Stimulated activated CD4-positive, alpha-beta T cell treated with anti-CD3 and anti-CD28 coated beads, Interleukin-1b, Interleukin-23, amount 100 ng/mL, for 1 hour (primary cell): ENCODE measurements at places on chromosomes 13 and 19.
A peak's percentile ranks its signal among the peaks of the same experiment; 100 is the strongest.

- peak; percentile 97 for DNase-seq
Observed at GRCh38 chr13:24160458-24161009, at the start of gene SPATA13. Gene SPATA13, plus strand, starts transcription at chr13:24160720. Its CDS starts 62,210 bp downstream, at chr13:24222930.

DNA sequence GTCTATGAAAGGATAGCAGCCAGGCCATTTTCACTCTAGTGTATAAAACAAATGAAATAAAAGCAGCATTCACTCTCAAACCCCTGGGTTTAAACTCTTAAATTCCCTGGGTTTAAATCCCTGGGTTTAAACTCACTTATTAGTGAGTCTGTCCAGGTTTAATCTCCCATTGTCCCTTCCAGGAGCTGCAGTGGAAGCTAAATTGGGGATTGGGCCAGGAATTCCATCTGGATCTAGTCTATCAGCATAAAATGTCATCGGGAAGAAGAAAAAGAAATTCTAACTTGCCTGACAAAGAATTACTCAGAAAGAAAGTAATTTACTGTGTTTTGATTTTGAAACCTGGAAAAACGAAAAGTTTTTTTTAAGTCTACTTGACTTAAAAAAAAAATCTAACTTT lies 54.8 kb downstream of the FRY start:
- no peak for DNase-seq

DNA sequence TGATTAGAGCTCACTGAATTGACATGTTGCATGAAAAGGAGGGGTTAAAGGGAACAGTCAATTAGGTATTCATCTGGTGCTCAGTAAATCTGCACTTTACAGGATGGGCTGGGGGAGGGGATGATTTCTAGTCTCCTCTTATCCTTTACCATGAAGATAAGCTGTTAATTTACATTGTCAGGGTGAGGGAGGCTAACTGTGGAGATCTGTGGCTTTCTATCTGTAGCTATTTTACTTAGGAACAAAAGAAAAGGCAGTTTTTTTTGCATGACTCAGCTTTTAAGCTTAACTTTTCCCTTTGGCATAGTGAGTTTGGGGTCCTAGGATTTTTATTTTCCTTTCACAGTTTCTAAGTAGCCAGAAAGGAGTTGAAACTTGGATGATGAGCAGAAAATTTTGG lies 253.3 kb downstream of the LMO7 start:
- no peak for DNase-seq

DNA sequence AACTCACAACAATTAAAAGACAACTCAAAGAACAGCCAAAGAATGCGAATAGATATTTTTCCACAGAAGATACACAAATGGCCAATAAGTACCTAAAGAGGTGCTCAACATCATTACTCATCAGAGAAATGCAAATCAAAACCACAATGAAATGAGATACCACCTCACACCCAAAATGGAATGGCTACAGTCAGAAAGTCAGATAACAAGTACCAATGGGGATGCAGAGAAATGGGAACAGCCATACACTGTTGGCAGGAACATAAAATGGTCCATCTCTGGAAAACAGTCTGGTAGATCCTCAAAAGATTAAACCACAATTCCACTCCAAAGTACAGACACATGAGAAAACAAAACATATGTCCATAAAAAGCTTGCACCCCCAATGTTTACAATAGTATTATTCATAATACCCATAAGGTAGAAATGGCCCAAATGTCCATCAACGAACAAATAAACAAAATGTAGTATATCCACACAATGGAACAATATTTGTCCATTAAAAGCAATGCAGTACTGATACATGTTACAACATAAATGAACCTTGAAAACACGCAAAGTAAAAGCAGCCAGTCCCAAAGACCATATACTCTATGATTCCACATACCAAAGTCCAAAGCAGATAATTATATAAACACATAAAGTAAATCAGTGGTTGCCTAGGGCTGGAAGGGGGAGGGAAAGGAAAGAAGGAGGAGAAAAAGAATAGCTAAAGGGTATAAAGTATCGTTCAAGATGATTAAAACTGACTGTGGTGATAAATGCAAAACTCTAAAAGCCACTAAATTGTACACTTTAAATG lies 19.6 kb downstream of the USP12 start:
- no peak for DNase-seq

- DNase-seq, result no peak
Observed at GRCh38 chr13:66958611-66959010, 271.5 kb downstream of the PCDH9 start.

DNA sequence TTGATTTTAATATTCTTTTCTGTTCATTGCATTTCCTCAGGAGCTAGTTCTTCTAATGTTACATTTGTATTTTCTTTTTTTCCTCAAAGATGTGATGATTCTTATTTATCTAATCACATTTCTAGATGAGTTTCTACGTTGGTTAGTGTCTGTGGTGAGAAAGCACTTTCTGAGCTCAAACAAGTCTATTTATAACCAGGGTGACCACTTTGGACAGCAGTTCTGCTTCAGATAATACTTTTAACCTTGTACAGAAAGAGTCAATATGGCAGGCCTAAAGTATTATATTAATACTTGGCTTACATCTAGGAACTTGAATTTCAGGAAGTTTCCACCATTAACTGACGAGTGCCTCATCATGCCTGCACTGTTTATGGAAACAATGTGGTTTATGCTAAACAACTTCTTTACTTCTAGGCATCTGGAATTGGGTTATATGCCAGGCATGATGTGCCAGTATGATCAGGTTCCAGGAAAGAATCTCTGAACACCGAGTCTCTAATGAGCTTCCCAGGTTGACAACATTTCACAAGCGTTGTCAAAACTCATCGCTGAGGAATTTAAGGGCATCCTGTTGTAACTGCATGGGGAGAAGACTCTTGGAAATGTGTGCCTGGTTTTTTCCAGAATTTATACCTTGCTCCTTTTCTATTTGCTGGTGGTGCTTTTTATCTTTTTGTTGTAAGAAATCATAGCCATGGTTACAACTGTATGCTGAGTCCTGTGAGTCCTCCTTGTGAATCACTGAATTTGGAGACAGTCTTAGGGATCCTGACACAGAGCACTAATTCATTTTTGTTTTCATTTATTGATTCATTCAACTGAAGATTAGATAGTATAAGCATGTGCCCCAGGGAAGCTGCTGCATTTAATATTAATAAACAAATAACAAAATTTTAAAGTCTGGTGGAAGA lies 344.4 kb upstream of the PCDH9 start:
- no peak for DNase-seq

DNA sequence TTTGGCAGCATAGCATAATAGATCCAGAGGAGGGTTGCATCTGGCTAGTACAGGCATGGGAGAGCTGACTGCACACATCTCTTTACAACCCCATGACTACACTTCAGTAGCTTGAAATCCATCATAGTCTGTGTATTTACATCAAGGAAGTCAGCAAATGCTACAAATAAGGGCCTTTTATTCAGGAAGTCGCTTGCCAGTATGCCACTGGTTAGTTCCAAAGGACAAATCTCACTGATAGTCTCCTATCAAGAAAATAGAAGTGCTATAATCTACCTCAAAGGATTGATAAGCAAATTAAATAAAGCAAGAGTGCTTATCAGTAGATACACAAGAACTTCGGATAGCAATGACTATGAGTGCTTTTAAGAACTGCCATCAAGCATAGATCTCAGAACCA lies 112.7 kb downstream of the KLF12 start:
- no peak for DNase-seq

DNA sequence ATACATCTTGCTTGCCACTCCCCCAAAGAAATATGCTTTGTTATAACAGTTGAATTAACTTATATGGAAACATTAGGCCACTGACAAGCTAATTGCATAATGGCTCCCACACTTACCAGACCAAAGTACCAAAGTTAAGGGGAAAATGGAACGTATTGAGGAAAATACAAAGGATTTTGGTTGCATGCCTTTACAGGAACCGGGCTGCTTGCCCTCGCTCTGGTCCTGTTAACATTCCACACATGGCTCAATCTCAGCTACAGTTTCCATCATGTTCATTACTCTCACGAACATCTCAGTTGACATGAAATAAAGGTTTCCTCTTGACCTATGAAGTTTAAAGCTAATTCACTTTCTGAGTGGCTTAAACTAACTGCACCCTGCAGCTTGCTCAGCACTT lies 220.7 kb upstream of the RXFP2 start:
- no peak for DNase-seq

- DNase-seq, result no peak
Observed at GRCh38 chr19:14160017-14160703, 23.8 kb upstream of the ASF1B start.

DNA sequence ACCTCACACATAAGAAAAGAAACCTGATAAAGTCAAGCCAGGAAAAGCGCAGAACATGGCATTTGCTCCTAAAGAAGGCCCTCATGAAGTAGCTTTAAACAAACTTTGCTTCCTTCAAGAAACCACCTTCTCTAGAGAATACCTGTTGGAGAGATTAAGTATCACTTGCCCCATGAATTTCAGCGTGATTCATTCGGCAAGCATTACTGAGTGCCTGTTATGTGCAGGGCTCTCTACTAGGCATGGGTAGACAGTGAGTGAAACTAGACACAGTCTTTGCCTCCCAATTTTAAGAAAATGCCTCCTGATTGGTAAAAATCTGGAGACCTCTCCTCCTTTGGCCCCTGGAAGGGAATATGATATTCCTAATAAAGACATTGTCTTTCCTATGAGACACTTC lies 475.8 kb upstream of the NBEA start:
- no peak for DNase-seq

DNA sequence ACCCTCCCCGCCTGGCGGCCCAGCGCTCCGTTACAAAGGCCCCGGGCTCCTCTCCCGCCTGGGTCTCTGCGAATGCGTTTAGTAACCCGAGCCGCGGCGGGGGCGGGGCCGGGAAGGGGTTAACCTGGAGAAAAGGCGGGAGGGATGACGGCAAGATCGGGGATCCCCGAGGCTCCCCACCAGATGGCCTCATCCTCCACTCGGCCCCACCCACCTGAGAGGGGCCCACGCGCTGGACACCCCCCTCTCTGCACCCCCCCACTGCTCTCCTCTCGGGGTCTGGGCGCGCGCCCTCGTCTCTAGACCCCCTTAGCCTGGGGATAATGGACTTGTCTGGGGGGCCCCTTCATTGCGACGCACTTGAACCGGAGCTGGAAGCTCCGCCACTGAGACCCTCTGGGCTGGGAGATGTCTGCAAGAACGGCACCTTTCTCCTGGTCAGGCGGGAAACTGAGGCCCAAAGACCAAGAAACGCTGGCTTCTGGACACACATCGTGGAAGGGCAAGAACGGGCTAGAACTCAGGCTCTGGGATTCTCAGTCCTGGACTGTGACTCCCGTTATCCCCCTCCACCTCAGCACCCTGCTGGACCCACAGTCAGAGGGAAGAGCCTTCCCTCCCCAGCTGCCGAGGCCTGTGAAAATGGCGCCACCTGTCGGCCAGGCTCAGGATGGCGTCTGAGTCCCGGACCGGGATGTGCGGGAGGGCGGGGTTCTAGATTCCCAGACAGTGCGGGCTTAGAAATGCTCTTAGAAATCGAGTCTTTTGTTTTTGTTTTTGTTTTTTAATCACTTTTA lies 2.9 kb upstream of the LTBP4 start:
- DNase-seq, result peak; percentile 58

DNA sequence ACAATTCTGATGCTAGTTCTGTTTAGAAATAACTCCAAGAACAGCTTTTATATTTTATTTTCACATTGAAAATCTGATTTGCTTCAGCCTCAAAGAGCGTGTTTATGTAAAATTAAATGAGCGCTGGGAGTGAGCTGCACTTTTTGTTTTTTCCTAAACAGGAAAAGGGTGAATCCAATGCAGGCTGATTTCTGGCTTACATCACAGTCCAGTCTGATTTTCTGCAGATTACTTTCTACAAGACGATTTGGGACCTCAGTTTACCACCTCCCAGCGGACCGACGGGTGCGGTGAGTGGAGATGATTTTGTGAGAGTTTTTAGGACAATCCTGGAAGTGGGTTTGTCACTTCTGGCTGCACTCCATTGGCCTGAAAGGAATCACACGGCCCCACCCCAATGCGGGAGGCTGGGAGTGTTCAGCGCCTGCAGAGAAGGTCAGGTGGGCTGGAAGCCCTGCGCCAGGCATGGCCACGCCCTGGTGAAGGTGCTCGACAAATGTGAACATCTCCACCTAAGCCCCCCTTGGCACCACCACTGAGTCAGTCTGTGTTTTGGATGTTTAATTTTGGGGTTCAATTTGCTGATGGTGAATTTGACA lies 90.1 kb downstream of the ANKRD10 start:
- DNase-seq, result no peak

DNA sequence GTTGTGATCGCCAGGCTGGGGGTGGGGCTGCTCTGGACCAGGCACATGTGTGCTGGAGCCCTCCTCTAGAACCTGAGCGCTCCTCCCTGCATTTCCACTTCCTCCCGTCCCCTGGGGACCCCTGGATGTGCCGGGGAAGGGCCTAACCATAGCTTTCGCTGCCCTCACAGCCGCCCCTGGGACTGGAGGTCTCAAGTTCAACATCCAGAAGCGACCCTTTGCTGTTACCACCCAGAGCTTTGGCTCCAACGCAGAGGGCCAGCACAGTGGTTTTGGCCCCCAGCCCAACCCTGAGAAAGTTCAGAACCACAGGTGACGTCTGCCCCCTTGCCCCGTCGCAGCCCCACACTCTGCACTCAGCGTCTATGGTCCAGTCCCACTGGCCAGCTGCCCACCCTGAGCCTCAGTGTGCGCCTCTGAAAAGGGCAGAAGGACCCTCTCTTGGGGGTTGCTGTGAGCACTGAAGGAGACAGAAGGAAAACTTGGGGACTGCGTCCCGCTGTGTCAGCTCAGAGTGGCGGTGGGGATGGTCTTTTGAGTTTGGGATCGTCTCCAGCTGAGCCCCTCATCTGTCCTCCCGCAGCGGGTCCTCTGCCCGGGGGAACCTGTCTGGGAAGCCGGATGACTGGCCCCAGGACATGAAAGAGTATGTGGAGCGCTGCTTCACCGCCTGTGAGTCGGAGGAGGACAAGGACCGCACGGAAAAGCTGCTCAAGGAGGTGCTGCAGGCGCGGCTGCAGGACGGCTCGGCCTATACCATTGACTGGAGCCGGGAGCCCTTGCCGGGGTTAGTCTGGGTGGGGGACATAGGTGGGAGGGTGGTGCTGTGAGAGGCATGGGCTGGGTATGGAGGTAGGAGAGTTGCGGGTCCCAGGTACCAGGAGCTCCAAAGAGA lies 6.0 kb downstream of the LENG8 start:
- no peak for DNase-seq

- no peak for DNase-seq
Observed at GRCh38 chr13:37615276-37615675, 16.7 kb upstream of the POSTN start.

- no peak for DNase-seq
Observed at GRCh38 chr13:54845351-54845965, 1816.8 kb downstream of the OLFM4 start.

DNA sequence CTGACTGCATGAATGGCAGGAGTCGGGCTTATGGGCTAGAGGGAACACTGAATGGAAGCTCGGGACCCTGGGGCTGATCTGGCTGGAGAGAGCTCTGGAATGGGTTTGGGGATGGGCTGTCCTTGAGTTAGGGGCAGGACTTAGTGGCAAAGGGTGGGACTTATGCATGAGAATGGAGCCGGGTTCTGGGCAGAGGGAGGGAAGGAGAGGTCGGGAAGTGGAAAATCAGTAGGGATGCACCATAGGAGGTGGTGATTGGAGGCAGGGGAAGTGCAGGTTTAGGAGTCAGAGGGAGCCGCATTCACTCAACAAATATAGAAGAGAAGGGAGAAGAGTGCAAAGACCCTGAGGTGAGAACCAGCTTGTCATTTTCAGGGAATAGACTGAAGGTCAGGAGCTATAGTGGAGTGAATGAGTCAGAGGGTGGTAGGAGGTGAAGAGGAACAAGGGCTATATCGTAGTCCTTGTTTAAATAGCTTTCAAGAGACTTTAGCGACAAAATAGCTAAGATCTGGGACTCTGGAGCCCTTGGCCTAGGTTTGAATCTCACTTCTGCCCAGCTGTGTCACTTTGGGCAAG lies 748 bp downstream of the RAB4B start:
- no peak for DNase-seq
